ENCODE measurements at places on chromosomes 11 and 22. TPM values are rescaled to one million over a fixed set of nuclear protein-coding genes. Genes with fewer than 3 reads are reported as not detected.
A peak's percentile ranks its signal among the peaks of the same experiment; 100 is the strongest.

The FXYD6 gene
- total RNA-seq = 90.1 TPM

The MS4A6E gene
- total RNA-seq = not detected

The SUSD2 gene
- total RNA-seq = not detected

- H3K4me3 ChIP-seq = no peak overlapping the region
- DNase-seq = no peak
- no peaks in the 10 kb centered on the region for H3K36me3 ChIP-seq
These were observed 32.1 kb upstream of the GNB1L start for GRCh38 chr22:19886605-19887255.

GRCh38 chr22:49658902-49659280 is 168.8 kb downstream of the BRD1 start:
- DNase-seq = peak; percentile 28
- H3K4me1 ChIP-seq = no peaks in the 10 kb centered on the region
- H3K36me3 ChIP-seq = no peaks in the 10 kb centered on the region
- H3K27ac ChIP-seq = no peak overlapping the region
- H3K27me3 ChIP-seq = peaks cover 57% of the 10 kb centered on the region
- no peak overlapping the region for H3K4me3 ChIP-seq

The TMA7B gene
- total RNA-seq = not detected

- DNase-seq = peak; percentile 26
- no peaks in the 10 kb centered on the region for H3K36me3 ChIP-seq
- no peak overlapping the region for H3K27ac ChIP-seq
- H3K4me1 ChIP-seq = no peaks in the 10 kb centered on the region
- H3K4me3 ChIP-seq = no peak overlapping the region
- no peaks in the 10 kb centered on the region for H3K27me3 ChIP-seq
These were observed 21.0 kb downstream of the OR5M11 start for GRCh38 chr11:56522008-56522407.

The SMC1B gene
- not detected for total RNA-seq

GRCh38 chr11:108852701-108853100 is 187.8 kb downstream of the DDX10 start:
- DNase-seq = no peak
- H3K36me3 ChIP-seq = no peaks in the 10 kb centered on the region
- H3K27me3 ChIP-seq = no peaks in the 10 kb centered on the region
- H3K4me1 ChIP-seq = no peaks in the 10 kb centered on the region
- H3K27ac ChIP-seq = no peak overlapping the region
- H3K4me3 ChIP-seq = no peak overlapping the region

DNA sequence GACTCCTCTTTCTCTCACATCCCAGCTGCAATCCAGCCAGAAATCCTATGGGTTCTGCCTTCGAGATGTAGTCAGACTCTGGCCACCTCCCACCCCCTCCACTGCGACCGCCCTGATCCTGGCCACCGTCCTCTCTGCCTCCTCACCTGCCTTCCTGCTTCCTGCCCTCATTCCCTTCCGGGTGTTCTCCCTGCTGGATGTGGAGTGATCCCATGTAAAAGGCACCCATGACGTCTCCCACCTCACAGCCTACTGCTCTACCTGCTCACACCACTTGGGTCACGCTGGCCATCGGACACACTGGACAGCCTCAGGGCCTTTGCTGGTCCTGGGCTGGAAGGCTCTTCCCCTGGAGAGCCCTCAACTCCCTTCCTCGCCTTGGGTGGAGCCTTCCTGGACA is 33.7 kb upstream of the CD5 start:
- no peaks in the 10 kb centered on the region for H3K27me3 ChIP-seq
- no peak overlapping the region for H3K27ac ChIP-seq
- no peaks in the 10 kb centered on the region for H3K36me3 ChIP-seq
- no peak for DNase-seq

The SLCO2B1 gene
- total RNA-seq = 0.20 TPM

DNA sequence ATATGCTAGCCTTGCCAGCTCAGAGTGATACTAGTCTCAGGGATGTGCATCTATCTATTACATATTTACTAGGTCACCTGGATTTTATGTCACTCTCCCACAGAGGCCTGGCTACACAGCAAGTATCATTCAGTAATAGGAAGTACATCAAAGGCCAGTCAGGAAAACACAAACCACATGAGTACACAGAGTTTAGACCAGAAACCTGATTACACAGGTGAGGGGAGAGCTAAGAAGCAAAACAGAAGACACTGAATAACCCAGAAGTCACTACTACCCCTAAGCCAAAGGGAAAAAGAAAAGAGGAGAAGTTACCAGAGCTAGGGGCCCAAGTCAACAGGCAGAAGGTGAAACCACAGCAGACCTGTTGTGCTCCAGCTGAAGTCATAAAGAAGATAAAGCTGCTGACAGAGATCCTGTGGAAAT is 13.3 kb downstream of the LPXN start:
- no peak overlapping the region for H3K27ac ChIP-seq

GRCh38 chr22:45336971-45337431 is 27.3 kb downstream of the FAM118A start:
- no peak overlapping the region for H3K4me3 ChIP-seq
- no peaks in the 10 kb centered on the region for H3K27me3 ChIP-seq
- no peaks in the 10 kb centered on the region for H3K4me1 ChIP-seq

DNA sequence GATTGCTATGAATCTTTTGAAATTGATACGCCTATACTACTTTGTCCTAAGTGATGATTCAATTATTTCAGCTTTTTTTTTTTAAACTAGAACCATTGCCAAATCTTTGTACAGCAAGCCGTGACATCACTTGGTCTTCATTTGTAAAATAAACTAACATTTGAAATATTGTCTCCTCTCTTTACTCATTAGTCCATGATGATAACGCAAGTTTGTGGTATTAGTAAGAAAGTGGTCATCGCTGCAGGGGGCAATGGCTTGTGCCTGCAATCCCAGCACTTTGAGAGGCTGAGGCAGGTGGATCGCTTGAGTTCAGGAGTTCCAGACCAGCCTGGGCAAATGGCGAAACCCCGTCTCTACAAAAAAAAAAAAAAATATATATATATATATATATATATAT is 12.9 kb upstream of the ARHGAP42 start:
- H3K4me3 ChIP-seq = no peak overlapping the region
- no peaks in the 10 kb centered on the region for H3K27me3 ChIP-seq
- peaks cover 6% of the 10 kb centered on the region for H3K4me1 ChIP-seq
- no peak overlapping the region for H3K27ac ChIP-seq

GRCh38 chr11:11731311-11732083 is 109.7 kb upstream of the GALNT18 start:
- peak; percentile 64 for DNase-seq
- H3K4me1 ChIP-seq = no peaks in the 10 kb centered on the region
- H3K27ac ChIP-seq = no peak overlapping the region

The MS4A8 gene
- not detected for total RNA-seq
